Stimulated activated CD4-positive, alpha-beta T cell treated with anti-CD3 and anti-CD28 coated beads, Interleukin-4, amount 100 ng/mL, for 1 hour (primary cell): ENCODE measurements at places on chromosomes 3 and 15.

GRCh38 chr3:99211309-99211708 lies 309.8 kb upstream of the DCBLD2 start:
- no peak for DNase-seq

DNA sequence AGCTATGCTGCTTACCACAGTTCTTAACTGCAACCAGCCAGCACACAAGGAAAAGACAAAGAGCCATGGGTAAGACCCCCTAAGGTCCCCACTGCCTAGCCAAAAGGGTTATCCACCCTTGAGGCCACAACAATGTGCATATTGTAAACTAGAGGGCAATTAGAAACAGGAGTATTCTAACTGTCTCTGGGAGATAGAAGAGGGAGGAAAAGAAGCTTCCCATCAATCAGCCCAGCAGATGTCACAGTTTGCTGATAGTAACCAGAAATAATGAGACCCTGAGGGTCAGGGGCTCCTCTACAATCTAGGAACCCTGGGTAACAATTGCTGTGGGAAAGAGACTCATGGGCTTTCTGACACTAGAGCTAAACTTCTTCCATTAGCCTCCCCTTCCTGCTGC lies 20.6 kb upstream of the IFT57 start:
- no peak for DNase-seq

DNA sequence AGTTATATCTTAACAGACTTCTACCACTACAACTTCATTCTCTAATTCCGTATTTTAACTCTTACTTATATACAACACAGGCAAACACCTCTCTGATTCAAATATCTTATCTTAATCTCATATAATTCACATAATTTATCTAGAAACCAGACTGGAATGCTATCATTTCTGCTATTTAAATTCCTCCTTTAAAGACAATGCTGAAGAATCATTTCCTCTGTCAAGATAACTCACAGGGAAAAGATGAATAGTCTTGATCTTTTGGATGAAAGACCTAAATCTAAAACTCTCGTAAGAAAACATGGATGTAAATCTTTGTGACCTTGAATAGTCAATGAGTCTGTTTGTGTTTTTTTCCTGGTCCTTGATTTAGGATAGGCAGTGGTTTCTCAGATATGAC lies 135.3 kb upstream of the PLXND1 start:
- DNase-seq, result no peak

GRCh38 chr3:86175593-86176444 lies 815.1 kb downstream of the VGLL3 start:
- no peak for DNase-seq

- DNase-seq, result no peak
These were observed 89.1 kb downstream of the BCHE start for GRCh38 chr3:165748094-165748493.

DNA sequence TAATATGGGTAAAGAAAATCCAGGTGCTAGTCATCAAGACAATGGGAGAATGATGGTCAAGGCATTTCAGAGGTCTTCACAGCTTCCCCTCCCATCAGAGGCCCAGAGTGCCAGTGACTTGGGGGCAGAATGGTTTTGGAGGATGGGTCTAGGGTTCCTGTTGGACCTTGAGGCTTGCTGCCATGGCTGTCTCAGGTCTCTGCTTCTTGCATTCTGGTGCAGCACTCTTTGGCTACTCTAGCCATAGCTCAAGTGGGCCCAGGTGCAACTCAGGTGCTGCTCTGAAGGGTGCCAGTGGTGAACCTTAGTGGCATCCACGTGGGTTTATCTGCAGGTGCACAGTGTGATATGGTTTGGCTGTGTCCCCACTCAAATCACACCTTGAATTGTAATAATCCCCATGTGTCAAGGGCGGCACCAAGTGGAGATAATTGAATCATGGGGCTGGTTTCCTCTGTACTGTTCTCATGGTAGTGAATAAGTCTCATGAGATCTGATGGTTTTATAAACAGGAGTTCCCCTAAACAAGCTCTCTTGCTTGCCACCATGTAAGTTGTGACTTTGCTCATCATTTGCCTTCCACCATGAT lies 48.5 kb upstream of the PEX5L start:
- DNase-seq, result no peak

GRCh38 chr3:24435584-24435983 lies 59.1 kb downstream of the THRB start:
- no peak for DNase-seq

DNA sequence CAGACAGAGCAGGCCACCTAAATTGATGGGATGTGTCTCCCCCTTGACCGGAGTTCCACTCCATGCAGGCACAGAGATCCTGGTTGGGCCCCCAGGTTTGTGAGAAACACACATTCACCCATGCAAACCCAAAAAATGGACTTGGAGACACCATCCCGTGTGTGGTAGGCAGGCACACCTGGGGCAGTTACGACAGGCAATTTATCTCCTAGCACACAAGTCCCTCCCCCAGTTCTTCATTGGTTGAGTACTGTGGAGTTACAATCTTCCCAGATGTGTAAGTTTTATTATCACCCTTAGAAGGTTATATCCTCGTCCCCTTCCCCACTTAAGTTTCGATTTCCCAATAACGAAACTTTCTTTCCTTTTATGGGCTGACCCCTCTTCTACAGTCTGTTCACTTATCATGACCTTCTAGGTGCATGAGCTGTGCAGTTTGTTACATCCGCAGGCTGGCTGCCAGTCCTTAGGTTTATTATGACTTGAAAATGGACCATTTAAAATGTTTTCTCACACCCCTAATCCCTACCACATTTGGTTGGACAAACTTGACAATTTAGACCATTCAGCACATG lies 27.3 kb downstream of the ARL8B start:
- DNase-seq, result no peak

GRCh38 chr3:149487598-149488197 lies 13.2 kb downstream of the TM4SF4 start:
- DNase-seq, result peak; percentile 33

- DNase-seq, result no peak
These were observed 302.0 kb downstream of the RYR3 start for GRCh38 chr15:33612721-33613304.

GRCh38 chr3:146178006-146178689 lies 17.2 kb upstream of the PLOD2 start:
- DNase-seq, result no peak

GRCh38 chr3:131033480-131034080 lies 6.9 kb downstream of the NEK11 start:
- DNase-seq, result no peak

GRCh38 chr3:186200726-186201125 lies 91.8 kb upstream of the ETV5 start:
- DNase-seq, result no peak

DNA sequence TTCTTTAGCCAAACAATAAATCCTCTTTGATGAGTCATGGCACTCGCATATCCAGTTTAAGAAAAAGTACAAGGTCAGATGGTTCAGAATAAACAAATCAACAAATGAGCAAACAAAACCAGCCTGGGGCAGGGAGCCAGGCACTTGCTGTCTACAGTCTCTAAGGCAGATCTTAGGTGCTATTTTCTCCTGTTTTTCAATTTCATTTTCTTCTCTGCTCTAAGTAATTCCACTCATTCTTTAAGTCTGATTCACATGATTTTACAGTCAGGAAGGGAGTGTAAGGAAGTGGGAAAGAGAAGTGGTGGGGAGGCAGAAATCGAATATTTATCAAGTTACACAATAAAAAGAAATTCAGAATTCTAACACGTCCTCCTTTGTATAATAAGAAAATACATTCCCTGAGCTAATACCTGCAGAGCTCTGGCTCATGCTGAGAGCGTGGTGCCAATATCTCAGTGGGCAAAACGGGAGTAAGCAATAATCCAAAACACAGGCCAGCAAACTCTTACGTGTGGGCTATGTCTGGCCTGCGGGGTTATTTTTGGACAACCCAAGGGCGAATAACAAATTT lies 298.6 kb downstream of the ADAMTS17 start:
- no peak for DNase-seq

DNA sequence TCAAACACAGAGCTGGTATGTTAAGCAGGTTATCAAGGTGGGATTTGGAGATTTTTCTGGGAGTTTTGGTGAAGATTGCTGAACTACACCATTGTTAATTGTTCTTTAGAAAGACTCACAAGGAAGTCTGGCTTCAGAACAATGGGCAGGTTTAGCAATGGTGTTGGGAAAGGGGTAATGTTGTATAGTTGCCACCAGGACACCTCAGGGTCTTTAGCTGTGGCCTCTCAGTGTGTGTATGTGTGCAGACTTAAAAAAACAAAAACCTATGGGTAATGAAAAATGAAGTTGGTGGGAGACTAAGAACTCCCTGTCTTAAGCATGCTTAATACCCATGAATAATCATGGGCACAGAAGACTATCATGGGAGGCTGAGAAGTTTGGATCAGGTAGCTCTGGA lies 91.7 kb downstream of the MCTP2 start:
- no peak for DNase-seq

DNA sequence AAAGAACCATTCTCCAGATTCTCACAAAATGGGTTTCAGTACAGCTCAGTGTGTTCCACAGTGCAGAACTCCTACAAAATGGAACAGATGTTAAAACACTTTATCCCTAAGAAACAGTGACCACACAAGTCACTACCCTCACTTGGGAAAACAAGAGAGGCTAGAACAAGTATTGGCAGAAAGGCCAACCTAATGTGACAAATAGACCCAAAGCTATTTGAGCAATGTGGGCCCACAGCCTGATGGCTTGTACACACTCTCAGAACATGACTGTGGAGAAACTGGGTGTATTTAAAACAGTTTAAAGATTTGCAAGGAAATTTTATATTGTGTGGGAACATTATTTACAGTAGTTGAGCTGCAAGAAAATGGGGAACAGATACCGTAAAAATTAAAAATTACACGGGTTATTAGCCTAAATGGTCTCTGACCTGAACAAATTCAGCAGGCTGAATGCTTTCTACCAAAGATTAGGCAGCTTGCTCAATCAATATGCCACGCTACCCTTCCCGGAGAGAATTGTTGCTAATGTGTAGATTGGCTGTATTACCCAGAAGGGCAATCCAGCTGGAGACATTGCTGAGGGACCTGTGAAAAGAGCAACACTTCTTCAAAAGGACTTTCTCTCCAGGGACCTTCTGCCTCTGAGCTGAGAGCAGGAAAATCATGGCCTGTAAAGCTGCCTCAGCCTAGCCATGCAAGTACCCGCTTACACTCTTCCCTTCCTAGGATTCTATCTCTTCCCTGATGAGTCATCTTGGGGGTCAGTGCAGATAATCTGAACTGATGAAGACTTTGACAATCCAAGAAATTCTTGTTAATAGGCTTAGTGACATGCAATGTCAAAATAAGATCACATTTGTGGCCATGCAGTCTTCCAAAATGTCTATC lies 97.1 kb downstream of the STRIT1 start:
- no peak for DNase-seq

DNA sequence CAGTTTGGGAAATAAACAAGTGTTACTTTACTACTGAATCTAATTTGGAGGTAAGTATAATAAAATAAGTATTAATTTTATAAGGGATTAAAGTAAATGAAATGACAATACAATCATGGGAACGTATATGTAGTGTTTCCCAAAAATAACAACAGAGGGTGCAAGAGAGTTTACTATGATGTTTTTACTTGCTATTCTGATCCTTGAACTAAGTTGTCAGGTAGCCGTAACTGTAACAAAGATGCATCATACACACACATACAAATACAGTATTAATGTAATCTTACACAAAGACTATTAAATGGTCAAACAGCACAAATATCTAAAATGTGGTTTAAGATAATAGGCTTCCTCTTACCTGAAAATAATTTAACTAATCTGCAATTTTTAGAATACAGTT lies 311.4 kb downstream of the TBC1D5 start:
- DNase-seq, result no peak

- DNase-seq, result no peak
These were observed 199.4 kb upstream of the TTC14 start for GRCh38 chr3:180402471-180403073.

DNA sequence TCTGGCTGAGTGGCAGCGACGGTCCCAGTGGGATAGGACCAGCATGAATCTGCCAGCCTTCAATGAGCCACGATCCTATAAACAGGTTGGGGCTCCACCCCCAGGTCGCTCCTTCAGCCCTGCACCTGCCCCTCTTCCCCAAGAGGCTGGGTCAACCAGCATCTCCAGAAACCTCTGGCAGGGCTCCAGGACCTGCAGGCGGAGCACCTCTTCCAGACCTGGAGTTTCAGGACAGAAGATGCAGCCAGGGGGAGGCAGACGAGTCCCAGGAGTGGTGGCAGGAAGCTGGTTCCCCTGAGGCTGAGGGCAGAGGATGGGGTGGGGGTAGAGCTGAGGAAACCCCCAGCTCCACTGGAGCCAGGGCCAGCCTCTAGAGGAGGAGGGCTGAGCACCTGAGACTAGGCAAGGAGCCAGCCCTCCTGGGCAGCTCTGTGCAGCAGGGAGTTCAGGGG lies at the start of gene PLA2G4D:
TSS of gene PLA2G4D (minus strand) at position 51 of the 452 bp plus-strand sequence. CDS start 103 bp downstream, outside the sequence.
- no peak for DNase-seq

- no peak for DNase-seq
These were observed 78.7 kb downstream of the KLF13 start for GRCh38 chr15:31405200-31405920.

- no peak for DNase-seq
These were observed 676.4 kb downstream of the SI start for GRCh38 chr3:164401923-164402322.

DNA sequence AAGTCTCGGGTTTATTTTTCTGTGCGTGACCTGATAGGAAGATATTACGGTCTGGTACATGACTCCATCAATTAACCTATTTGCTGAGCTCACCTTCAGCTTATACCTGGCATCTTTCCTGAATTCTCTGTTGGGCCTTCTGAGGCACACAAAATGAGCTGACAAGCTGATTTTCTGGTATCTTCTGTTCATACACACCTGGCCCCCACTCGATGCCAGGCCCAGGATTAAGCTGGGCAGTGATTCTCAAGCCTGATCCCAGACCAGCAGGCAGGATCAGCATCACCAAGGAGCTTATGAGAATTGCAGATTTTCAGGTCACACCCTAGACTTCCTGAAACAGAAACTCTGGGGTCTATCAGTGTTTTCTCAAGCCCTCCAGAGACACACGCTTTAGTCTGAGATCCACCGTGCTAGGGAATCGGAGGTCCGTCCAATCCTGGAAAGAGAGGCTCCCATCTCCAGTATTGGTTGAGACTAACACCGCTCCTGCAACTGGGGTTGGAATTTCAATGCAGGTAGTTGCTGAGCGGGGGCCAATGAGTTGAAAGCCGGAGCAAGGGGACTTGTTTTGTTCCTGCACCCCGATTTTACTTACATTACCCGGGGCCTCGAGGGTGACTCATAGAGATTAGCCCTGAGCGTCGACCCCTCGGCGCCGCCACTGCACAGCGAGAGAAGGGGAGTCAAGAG lies 636 bp upstream of the EIF1B start:
- DNase-seq, result peak; percentile 5

- DNase-seq, result no peak
These were observed 6.4 kb downstream of the C3orf52 start for GRCh38 chr3:112092496-112093179.
